RPMI7951 (cell line): ENCODE measurements at places on chromosomes 2 and 18.

GRCh38 chr2:119645173-119645855, 33.7 kb upstream of the TMEM177 start:
- DNase-seq = peak; percentile 14

DNA sequence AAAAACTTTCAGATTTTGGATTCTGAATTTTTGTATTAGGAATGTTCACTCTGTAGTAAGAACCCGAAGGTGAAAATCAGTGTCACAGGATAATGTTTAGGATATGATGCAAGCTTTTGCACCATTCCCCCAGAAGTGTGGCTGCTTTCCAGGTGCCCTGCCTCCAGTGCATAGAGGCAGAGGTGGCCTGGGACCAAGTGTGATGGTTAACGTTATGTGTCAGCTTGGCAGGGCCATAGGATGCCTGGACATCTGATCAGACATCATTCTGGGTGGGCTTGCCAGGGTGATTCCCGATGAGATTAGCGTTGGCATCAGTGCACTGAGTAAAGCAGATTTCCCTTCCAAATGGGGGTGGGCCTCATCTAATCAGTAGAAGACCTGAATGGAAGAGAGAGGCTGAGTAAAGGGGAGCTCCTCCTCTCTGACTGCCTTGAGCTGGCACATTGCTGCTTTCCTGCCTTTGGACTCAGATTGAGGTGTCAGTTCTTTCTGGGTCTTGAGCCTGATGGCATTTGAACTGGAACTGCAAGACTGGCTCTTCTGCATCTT, 177.4 kb upstream of the HS6ST1 start:
- no peak for DNase-seq

- DNase-seq = peak; percentile 61
Observed at GRCh38 chr18:75727456-75727855, 300.0 kb upstream of the SMIM21 start.

DNA sequence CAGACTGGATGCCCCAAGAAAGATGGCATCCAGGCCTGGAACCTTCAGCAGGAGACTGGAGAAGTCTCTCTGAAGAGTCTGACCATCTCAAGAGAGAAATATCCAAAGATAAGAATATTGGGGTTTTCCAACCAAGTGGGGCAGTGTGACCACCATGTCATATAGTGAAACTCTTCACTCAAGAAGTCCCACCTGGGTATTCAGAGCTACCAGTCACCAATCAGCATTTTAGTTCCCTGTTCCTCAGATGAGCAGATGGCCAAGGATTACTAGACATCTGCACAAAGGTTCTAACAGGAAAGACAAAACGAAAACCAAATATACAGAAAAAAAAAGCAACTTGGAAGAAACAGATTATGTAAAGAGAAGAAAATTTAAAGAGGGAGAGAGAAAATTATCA, 38.5 kb upstream of the CXCR4 start:
- no peak for DNase-seq

DNA sequence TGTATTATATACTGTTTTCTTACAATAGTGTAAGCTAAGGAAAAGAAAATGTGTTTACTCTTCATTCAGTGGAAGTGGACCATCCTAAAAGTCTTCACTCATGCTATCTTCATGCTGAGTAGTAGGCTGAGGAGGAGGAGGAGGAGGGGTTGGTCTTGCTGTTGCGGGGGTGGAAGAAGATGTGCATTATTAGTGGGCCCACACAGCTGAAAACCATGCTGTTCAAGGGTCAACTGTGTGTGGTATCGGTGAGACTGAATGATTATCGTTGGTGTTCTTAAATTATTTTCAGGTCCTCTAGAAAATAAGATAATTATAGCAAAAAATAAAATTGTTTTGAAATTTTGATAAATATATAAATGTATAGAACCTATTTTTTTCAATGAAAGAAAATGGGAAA, 22.0 kb downstream of the INSIG2 start:
- DNase-seq = no peak

GRCh38 chr2:183991968-183992367, 606.4 kb upstream of the ZNF804A start:
- DNase-seq = no peak

GRCh38 chr18:21701621-21702020, 3.0 kb downstream of the ABHD3 start:
- DNase-seq = no peak

GRCh38 chr2:235244255-235245220, 249.3 kb upstream of the AGAP1 start:
- DNase-seq = peak; percentile 69

DNA sequence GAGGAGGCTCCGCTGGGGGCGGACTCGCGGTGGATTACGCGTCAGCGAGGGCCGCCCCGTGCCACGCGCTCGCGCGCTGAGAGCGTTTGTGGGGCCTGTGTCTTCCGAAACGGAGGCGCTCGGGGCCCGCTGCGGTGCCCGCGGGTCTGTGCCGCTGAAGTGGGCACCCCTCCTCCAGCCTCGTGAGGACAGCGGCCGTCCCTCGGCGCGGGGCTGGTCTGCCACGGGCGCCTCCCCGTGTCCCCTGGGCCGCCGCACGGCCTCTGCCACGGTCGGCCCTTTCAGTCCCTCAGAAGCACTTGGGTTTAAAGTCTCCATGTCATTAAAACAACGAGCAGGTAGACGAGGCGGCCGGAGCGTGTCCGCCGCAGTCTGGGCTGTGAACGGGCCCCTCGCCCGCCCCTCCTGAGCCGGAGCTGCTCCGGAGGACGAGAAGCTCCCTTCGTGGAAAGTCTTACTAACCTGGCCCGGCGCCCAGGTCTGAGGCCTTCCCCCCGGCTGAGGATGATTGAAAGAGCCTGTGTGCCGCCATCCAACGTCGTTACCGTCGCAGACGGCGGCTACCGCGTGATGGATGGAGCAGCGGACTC, 97.6 kb downstream of the NFATC1 start:
- DNase-seq = no peak

GRCh38 chr2:62143696-62144095, 52.2 kb upstream of the B3GNT2 start:
- DNase-seq = no peak

GRCh38 chr2:3037196-3038194, 340.1 kb downstream of the EIPR1 start:
- DNase-seq = no peak

- no peak for DNase-seq
Observed at GRCh38 chr2:98114643-98115330, 27.8 kb downstream of the VWA3B start.

GRCh38 chr2:12282780-12283695, 433.7 kb upstream of the TRIB2 start:
- DNase-seq = no peak

DNA sequence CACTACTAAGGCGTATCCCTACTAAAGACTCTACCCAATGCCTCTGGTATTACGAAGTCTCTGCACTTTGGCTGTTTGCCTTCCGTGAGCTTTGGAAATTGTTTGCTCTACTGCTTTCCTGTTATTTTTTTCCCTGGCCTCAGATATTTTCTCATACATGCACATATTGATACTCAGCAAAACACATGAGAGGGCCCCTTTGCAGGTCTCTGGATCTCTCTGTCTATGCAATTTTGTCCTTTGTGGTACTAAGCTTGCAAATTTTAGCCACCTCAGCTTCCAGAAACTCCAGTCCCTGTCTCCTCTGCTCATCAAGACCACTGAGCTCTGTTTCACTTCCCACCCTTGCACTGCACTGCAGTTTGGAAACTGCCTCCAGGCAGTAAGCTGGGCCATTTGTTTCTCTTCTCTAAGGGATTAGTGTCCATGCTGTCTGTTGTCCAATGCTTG, 46.6 kb downstream of the TAF1B start:
- no peak for DNase-seq

- DNase-seq = no peak
Observed at GRCh38 chr2:10977621-10978020, 65.9 kb downstream of the KCNF1 start.

DNA sequence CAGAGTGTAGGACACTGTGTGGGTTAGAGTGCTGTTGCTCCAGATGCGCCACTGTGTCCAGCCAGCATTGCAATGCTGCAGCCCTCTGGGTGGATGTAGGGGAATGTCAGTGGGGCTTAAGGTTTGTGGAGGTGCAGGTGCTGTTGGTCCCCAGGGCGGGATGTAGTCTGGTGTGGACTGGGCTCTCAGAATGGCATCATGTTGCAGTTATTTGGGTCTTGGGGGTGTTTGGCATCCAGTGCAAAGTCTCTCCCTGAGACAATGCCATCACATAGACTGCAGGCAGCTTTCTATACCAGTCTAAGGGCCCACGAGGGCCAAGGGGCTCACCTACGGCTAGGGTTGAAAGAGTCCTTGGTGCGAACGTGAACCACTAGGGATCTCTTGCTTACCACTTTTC, 275.3 kb downstream of the SOX11 start:
- no peak for DNase-seq

DNA sequence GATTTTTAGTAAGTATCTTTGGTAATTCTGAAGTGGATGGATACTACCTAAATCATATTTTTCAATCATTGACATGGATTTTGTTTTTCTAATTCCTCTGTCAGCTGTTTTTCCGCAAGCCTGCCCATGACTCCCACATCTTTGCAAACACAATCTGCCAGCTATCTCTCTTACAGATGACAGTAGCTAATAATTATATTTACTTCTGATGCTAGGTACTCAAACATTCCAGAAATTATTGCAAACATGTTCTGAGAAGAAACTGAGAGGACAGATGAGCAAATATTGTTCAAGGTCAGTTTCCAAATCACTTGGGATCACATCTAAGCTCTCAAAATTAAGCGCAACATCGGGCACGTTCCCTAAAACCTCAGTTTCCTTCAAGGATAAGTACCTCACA, 270.0 kb upstream of the CDH19 start:
- DNase-seq = no peak

DNA sequence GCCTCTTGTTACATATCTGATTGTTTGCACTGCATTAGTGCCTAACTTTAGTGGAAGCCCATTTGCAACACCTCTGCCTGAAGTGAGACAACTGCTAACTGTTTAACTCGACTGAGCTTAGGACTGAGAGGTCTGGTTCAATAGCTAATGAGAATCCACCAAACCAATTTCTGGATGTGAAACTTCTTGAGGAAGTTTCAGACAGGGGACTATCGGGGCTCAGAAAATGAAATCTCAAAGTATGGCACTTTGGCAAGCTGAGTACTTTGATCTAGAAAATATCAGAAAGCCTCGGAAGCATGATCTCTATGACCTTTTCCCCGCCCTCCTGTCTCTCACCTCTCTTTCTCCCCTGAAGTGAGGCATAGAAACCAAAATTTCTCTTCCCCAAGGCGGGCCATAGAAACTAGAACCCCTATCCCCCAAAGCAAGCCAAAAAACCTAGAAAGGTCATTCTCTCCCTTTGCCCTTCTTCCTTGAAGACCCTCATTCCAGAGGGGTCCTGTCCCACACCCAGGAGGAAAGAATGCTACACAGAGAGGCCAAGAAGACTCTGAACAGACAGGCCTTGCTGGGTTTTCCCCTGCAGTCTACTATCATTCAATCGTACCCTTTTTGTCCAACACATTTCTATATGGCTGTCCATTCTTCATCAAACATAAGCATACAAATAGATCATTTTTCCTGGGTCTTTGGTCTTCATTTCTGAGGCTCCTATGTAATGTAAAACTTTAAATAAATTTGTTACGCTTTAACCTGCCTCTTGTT, 69.6 kb upstream of the CREB1 start:
- no peak for DNase-seq

- no peak for DNase-seq
Observed at GRCh38 chr2:86283411-86284030, 53.9 kb downstream of the REEP1 start.

- DNase-seq = peak; percentile 10
Observed at GRCh38 chr2:176024083-176024482, 22.0 kb upstream of the LNPK start.

DNA sequence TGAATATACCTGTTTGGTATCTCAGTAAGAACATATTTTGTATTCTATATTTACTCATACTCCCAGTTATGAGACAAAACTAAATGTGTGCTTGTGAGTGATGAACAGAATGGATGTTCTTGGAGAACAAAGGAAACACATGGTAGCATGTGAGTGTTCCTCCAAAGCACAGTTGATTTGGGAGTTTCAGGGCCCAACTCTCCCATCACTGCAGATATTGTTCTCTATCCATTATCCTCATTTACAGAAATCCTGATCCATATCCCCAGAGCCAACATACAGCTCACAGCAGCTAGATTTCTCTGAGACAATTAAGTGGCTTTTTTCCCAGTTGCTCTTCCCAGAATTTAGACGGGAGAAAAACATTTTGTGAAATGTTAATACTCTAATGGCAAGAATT, 75.6 kb upstream of the MAPRE2 start:
- no peak for DNase-seq

GRCh38 chr2:179096090-179096489, 46.2 kb upstream of the CCDC141 start:
- no peak for DNase-seq

GRCh38 chr2:217685255-217685605, 317.6 kb downstream of the TNS1 start:
- DNase-seq = peak; percentile 79

DNA sequence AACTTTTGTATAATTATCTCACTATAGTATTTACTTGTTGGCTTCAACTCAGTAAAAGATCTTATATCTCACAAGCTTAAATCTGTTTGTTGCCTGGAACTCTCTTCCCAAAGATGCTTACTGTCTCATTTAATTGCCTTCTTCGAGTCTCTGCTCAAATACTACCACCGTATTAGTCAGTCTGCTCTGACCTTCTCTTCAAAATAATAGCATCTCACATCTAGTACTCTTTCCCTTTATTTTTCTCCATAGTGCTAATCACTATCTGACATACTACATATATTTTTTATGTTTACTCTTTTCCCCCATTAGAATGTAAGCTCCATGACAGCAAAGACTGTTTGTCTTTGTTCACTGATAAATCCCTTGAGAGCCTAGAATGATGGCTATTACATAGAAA, 10.6 kb upstream of the MPP4 start:
- peak; percentile 23 for DNase-seq

DNA sequence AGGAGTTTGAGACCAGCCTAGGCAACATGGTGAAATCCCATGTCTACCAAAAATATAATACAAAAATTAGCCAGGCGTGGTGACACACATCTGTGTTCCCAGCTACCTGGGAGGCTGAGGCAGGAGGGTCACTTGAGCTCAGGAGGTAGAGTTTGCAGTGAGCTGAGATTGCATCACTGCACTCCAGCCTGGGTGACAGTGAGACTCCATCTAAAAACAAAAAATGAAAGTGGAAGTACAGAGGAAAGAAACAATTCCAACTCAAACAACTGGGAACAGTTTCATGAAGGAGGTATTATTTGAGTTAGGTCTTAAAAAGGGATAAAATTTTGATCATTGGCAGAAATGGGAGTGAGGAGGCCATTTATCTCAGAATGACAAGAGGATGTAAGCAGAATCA, 6.3 kb upstream of the RAB1A start:
- DNase-seq = no peak

- no peak for DNase-seq
Observed at GRCh38 chr2:4122726-4123125, 419.4 kb downstream of the DCDC2C start.
